ENCODE measurements at places on chromosomes 6 and 20. TPM values are rescaled to one million over a fixed set of nuclear protein-coding genes. Genes with fewer than 3 reads are reported as not detected.

The FAM120B gene
- 21.5 TPM for total RNA-seq

The KHDC3L gene
- not detected for total RNA-seq

The TSPO2 gene
- not detected for total RNA-seq

The FERMT1 gene
- total RNA-seq, result 32.9 TPM

The NFS1 gene
- total RNA-seq, result 50.9 TPM

The SLC13A3 gene
- 1.1 TPM for total RNA-seq

The ERVFRD-1 gene
- total RNA-seq, result not detected

The RCAN2 gene
- 13.8 TPM for total RNA-seq

The CNKSR3 gene
- total RNA-seq, result 8.8 TPM

The COL9A1 gene
- not detected for total RNA-seq

The E2F3 gene
- 2.5 TPM for total RNA-seq

The WFDC12 gene
- total RNA-seq, result 2.3 TPM

The EYS gene
- total RNA-seq, result not detected

The LAMP5 gene
- total RNA-seq, result 1.8 TPM

The LTB gene
- not detected for total RNA-seq

The WDR27 gene
- 32.1 TPM for total RNA-seq

The CYP39A1 gene
- total RNA-seq, result 20.0 TPM

The BPI gene
- total RNA-seq, result not detected

The LY6G6D gene
- total RNA-seq, result not detected

The ZBTB12 gene
- 1.9 TPM for total RNA-seq

The DEFB118 gene
- total RNA-seq, result not detected

The HDGFL1 gene
- total RNA-seq, result not detected

The TTLL9 gene
- 0.49 TPM for total RNA-seq

The NHSL1 gene
- total RNA-seq, result 72.4 TPM

The CUTA gene
- total RNA-seq, result 119 TPM

The HLA-DPA1 gene
- total RNA-seq, result 95.6 TPM

The BAK1 gene
- total RNA-seq, result 14.6 TPM

The TFAP2A gene
- 86.7 TPM for total RNA-seq

The NRSN1 gene
- total RNA-seq, result not detected

The HLA-DRA gene
- total RNA-seq, result 244 TPM
